CD14-positive monocyte (primary cell): ENCODE measurements at places on chromosomes 4 and X.

DNA sequence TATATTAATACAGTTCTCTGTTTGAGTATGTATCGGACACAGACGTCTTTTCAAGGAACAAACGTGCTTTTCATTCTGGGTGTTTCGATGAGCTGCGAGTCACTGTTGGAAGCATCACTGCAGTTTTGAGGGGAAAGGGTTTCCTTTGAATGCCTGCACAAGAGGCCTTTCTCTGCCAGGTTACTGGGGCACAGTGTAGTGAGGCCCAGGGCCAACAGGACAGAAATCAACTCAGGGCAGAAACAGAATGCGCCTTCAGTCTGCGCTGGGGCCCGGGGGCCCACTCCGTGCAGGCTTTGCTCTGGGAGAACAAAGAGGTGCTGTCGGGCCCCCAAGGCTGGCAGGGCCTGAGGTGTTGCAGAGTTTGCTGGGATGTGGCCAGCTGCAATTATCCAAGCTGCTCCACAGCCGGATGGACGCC, 2.3 kb upstream of the PPP2R3B start:
- no peak for DNase-seq

- no peak for DNase-seq
Observed at GRCh38 chr4:8347660-8348059, 78.1 kb downstream of the HTRA3 start.

DNA sequence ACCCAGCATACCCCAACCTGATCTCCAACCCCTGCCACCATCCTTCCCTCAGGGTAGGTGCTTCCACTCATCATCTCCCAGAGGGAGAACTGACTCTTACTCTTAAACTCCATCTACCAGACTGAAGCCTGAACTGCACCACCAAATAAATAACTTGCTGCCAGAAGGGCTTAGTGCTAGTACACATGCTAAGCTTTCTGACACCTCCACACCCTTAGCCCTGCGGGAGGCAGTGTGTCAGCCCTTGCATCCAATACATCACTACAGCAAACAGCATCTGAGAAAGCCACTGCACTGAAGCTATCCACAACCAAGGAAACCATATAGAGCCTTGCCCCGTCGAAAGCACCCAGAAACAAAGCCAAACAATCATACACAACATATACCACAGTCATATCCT, 68.6 kb upstream of the MCF2 start:
- DNase-seq: no peak

DNA sequence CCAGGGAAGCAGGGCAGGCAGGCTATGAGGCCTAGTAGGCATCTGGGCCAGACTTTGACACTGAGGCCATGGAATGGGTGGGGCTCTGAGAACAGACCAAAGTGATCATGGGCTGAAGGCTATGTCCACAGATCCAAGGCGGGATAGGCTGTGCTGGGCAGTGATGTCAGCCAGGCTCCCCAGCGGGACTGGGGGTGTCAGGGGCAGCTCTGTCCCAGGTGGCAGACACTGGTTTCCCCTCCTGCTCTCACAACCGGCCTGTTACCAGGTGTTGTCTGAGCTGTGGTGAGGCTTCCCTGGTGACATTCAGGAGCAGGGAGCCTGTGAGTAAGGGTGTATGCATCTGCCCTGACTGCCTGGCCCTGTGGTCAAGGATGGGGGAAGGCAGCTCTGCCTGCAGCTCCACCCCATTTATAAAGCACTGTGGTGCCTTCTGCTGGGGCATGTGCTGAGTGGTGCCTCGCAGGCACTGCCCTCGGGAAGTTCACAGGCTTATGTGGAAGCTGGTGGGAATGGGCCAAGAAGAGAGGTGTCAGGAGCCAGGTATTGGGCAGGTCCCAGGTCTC, 2.9 kb downstream of the IL9R start:
- DNase-seq: no peak

GRCh38 chr4:146063143-146063542, 112.4 kb upstream of the LSM6 start:
- no peak for DNase-seq

- no peak for DNase-seq
Observed at GRCh38 chrX:43835559-43835958, 46.7 kb downstream of the MAOB start.
